AG04449 (cell line): ENCODE measurements at places on chromosomes 6 and 20.

DNA sequence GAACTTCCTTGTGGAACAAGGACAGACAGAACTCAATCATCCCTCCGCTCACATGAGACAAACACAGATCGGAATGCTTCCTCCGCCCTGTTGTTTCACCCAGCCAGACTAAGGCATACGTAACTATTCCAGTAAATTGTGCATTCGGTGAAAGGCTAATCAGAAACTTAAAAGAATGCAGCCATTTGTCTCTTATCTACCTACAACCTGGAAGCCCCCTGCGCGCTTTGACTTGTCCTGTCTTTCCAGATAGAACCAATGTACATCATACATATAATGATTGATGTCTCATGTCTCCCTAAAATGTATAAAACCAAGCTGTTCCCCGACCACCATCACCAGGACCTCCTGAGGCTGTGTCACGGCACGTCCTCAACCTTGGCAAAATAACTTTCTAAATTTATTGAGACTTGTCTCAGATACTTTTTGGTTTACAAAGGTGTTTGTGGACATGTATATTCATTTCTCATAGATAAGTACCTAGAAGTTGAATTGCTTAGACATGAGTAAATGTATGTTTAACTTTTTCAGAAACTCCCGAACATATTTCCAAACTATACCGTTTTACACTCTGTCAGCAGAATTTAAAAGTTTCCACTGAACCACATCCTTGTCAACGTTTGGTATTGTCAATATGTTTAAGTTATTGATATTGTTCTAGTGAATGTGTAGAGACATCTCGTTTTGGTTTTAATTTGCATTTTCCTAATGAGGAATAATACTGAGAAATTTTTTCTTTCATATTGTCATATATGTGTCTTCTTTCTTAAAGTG lies 197.6 kb upstream of the THBS2 start:
- DNase-seq: no peak

DNA sequence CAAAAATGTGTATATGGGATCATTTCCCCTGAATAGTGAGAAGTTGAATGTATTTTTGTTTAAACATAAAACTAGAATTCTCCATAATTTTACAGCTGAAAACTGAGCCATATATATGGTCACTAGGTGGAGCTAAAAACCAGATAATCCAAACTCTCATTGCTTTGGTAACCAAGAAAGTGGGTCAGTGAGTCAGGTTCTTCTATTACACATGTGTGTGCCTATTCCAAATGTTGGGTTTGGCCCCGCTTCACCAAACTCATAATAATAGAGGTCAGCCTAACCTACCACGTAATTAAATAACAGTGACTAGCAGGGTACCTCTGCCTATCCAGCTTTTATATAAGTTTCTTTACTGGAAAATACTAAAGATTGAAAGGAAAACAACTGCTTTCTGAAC lies 19.3 kb upstream of the RNGTT start:
- peak; percentile 26 for DNase-seq

- DNase-seq: no peak
These were observed 257.7 kb upstream of the OPRM1 start for GRCh38 chr6:153781306-153781705.

DNA sequence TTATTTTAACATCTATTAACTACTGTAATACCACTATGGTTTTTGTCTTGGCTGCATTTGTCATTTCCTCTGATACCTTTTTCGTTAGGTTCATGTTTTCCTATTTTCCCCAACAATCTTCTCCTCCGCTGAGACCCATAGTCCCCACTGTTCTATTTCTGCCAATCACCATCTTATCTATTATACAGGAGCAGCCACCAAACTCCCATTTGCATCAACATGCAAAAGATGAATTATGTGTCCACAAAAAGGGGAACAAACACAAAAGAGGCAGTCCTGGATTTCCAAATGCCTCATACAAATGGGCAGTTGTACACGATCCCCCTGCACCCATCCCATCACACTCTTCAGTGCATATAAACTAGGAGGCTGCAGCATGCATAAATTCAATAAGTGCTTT lies 121.7 kb upstream of the MYLIP start:
- no peak for DNase-seq

DNA sequence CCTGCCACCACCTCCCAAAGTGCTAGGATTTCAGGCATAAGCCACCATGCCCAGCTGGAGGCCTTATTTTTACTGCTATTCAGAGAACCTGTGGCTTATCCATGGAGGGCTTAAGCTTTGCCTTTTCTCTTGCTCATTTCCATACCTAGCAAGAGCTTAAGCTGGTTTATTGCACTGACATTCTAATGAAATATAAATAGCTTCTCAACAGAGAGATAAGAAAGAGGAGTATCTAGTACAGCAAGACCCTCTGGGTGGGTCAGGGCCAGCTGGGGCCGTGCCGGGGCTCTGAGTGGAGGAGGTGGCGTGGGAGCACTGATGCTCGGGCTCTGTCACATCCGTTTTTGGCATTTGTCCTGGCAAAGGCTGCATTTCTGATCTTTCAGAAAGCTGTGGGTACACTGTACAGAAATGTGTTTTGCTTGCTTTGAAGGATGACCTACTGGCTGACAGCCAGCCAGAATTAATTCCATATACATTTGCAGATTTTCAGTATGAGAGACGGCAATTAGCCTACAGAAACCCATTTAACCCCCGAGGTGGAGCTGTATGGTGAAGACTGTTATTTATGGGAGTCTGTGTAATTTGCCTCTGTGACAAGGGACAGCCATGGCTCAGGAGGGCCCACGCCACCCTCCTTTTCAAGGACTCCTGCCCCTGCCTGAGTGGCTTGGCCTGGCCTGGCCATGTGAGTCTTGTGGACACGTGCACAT lies 181.6 kb upstream of the AKAP12 start:
- DNase-seq: no peak

DNA sequence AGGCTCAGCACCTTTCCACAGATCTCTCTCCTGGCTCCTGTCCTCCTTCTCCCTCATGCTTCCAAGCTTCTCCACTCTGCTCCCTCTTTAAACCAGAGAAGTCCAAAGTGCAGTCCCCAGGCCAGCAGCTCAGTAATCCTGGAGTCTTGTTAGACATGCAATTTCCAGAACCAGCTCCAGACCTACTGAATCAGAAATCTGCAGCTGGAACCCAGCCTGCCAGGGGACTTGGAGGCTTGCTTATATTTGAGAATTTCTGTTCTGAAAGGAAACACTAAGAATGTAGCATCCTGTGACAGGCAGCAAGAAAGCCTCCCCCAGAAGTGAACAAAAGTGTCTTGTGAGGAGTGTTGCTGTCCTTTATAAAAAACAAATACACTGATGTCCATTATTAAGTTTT lies 438.1 kb downstream of the BCKDHB start:
- no peak for DNase-seq

- DNase-seq: no peak
These were observed 53.9 kb downstream of the AKAP12 start for GRCh38 chr6:151293688-151294016.

GRCh38 chr6:113669606-113670005 lies 187.5 kb upstream of the MARCKS start:
- DNase-seq: no peak

- DNase-seq: no peak
These were observed 37.4 kb downstream of the PLCG1 start for GRCh38 chr20:41174782-41175181.

GRCh38 chr6:166671434-166672081 lies 44.5 kb upstream of the RPS6KA2 start:
- DNase-seq: no peak

DNA sequence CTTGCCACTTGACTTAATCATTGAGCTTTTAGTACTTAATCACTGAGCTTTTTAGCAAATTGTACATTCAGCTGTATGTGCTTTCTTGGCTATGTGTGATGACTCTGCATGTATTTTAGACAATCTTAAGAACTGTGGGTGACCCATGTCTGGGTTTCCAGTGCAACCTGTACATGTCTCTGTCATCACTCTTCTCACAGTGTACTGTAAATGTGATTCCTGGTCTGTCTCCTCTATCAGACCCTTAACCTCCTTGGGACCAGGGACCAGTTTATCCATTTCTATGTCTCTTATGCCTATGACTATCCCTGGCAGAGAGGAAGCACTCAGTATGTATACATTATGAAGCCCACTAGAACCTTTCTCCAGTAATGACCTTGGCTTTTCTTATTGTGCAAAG lies 36.6 kb upstream of the HDDC2 start:
- no peak for DNase-seq

DNA sequence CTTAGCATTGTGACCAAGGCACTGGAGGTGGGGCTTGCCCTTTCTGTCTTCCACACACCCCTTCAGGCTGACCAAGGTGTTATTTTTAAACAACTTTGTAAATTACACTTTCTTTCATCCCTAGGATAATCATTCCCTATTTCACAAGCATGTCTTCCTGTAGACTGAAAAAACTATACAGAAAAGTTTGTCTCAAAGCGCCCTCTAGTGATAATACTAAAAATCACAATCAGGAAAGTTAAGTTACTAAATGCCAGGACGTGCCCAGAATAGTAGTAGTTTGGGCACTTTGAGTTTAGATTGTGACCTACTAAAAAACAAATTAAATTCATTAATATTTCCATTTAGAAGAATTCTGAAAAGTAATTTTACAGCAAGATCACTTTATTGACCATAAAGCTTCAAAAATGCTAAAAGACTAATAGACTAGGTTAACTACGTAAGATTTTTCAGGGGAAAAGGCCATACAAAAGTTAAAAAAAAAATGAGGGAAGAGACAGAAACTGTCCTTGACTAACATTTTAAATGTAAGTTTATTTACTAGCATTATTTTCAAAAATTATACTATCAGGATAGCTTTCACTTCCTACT lies 123.3 kb upstream of the DUSP22 start:
- DNase-seq: no peak

- no peak for DNase-seq
These were observed 167.6 kb upstream of the GJE1 start for GRCh38 chr6:141965016-141965545.

- DNase-seq: no peak
These were observed 1.4 kb downstream of the QKI start for GRCh38 chr6:163415620-163416556.

DNA sequence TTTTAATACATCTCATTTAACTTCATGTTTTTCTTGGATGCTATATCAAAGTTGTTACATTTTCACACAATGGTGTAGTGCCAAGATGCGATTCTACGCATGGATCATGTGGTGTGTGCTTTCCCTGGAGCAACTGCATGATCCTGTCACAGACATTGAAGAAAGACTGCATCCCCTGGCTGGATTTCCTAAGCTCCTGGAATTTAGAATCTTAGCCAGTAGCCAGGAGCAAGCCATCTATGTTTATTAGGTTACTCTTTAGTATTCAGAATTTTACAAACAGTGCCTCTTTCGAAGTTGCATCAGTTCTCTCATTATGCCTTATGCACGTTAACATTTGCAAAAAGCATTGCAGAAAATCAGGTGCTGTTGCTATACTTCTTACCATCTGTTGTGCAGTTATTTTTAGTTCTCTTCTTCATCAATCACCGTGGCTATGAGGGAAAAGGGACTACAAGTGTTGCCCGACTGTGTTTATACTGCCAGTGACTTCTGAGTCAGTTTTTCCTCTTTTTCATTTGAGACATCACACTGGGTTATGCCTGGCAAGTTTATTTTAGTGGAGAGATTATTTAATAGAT lies 584.2 kb downstream of the BCKDHB start:
- no peak for DNase-seq

GRCh38 chr20:62771396-62772102 lies 24.7 kb upstream of the MRGBP start:
- DNase-seq: no peak

GRCh38 chr6:167703347-167703746 lies 123.4 kb upstream of the AFDN start:
- no peak for DNase-seq

GRCh38 chr6:157800420-157801237 lies 22.4 kb upstream of the SNX9 start:
- peak; percentile 44 for DNase-seq

DNA sequence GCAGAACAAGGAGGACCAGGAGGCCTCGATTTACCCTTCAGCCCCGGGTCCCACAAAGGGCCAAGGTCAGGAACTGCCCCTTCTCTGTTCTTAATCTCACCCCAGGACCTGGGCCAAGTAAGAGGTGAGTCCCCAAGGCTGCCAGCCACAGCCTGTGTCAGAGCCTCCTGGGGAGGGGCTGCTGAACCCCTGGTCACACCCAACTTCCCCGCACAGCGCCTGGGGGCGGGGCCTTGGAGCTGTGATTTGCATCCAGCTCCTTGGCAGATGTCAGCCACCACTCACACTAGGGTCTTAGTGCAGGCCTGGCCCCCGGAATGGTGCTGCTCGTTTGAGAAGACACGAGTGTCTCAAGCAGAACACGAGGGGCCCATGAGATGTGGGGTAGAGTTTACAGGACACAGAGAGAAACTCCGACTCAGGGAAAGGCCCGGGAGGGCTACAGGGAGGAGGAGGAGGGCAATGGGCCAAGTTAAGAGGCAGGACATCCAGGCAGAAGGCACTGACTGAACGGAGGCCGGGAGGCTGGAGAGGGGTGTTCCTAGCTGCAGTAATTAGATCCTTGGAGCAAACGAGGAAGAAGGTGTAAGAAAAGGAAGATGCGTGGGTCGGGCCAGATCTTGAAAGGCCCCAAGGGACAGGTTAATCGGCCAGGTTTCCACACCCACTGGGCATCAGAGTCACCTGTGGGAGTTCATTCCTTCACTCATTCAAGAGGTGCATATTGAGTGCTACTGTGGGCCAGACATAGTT lies 26.9 kb downstream of the ZBP1 start:
- DNase-seq: no peak

GRCh38 chr6:33905071-33905609 lies 101.3 kb upstream of the MLN start:
- no peak for DNase-seq

DNA sequence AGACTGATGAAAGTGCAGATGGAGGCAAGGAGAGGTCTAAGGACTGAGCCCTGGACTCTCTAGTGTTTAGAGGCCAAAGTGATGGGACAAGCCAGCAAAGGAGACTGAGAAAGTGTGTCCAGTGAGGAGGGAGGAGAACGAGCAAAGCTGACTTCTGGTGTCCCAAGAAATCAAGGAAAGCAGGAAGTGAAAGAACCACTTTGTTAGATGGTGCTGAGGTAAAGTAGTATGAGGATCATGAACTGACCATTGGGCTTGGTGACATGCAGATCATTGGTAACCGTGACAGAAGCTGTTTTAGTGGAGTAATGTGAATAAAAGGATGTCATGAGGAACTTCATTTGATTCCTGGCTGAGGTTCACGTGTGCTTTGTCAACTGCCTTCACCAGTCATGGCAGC lies 108.4 kb downstream of the SLX4IP start:
- no peak for DNase-seq

DNA sequence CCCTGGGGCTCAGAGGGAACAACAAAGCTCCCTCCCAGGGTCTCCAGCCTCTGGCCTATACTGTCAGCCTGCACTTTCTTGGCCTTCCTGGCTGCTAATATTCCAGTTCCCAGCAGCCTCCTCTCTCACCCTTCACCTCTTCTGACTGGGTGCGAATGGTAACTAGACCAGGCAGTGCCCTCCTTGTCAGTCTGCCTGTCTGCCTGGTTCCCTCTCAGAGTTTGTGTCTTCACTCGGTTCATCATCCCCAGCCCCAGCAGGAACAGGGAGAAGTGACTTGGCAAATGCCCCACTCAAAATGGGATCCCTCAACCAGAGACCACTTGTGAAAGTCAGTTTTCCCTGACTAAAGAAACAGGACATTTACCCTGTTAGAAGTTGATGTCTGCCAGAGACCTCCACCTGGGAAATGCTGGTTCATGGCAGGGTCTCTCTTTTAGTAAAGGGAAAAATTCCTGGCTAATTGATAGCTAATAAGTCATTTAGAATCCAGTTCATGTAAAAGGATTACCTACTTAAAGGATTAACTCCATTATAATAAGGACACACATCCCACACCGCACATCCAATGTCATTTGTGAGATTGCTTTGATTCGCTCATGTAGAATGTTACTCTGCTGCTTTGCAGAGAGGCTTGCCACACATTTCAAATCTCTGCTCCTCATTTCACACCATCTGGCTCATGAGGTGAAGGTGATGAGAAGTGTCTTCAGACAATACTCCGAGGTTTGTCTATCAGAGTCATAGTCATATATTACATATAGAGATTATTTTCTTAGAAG lies 18.6 kb upstream of the MICB start:
- no peak for DNase-seq
